ENCODE measurements at places on chromosomes 16 and 17.

DNA sequence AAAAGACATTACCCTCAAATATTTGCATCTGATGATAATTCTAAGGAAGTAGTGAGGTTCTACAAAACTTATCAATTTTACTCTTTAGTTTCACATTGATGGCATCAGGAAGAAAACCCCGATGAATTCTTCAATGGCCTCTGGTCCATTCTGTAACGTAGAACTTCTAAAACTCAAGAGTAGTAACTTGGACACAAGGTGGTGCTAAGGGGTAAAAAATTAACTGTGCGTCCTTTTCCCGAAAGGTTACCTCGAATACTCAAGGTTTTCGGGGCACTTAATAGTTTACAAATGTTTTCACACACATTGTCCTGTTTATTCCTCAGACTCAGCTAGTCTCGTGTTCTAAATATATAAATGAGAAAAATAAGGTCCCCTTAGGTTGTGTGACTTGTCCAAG lies 517.3 kb upstream of the ZFHX3 start:
- DNase-seq = no peak

GRCh38 chr16:84044118-84044488 lies 1.5 kb upstream of the SLC38A8 start:
- DNase-seq = peak; percentile 3

DNA sequence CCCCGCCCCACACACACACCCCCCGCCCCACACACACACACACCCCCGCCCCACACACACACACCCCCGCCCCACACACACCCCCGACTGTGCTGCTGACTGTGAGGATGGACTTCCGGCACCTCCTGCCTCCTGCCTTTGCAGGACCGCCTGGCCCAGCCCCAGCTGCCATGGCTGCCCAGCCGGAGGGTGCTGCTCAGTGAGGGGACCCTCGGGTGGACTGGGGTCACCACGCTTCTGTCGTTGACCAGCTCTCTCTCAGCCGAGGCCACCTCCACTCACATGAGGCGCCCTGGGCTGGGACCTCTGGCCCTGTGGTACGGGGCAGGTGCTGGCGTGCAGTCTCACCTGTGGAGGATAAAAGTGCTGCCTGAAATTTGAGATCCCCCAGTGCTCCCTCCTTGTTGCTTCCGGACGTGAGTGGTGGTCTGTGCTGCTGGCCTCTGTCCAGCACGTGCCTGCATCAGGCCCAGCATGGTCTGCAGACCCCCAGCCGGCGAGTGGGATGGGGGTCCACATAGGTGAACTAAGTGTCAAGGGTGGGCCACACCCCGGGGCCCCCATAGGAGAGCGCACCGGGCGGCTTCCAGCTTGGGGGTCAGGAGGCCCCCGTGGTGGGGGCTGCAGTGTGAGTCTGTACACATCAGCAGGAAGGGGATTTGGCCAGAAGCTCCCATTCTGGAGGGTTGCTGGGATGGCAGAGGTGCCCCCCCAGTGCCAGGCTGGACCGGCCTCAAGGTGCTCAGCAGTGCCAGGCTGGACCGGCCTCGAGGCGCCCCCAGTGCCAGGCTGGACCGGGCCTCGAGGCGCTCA lies 11.2 kb downstream of the METRNL start:
- DNase-seq = no peak

GRCh38 chr16:81502396-81503070 lies 57.9 kb downstream of the CMIP start:
- no peak for DNase-seq

- DNase-seq = no peak
Observed at GRCh38 chr17:74424657-74425056, 7.2 kb upstream of the GPRC5C start.

DNA sequence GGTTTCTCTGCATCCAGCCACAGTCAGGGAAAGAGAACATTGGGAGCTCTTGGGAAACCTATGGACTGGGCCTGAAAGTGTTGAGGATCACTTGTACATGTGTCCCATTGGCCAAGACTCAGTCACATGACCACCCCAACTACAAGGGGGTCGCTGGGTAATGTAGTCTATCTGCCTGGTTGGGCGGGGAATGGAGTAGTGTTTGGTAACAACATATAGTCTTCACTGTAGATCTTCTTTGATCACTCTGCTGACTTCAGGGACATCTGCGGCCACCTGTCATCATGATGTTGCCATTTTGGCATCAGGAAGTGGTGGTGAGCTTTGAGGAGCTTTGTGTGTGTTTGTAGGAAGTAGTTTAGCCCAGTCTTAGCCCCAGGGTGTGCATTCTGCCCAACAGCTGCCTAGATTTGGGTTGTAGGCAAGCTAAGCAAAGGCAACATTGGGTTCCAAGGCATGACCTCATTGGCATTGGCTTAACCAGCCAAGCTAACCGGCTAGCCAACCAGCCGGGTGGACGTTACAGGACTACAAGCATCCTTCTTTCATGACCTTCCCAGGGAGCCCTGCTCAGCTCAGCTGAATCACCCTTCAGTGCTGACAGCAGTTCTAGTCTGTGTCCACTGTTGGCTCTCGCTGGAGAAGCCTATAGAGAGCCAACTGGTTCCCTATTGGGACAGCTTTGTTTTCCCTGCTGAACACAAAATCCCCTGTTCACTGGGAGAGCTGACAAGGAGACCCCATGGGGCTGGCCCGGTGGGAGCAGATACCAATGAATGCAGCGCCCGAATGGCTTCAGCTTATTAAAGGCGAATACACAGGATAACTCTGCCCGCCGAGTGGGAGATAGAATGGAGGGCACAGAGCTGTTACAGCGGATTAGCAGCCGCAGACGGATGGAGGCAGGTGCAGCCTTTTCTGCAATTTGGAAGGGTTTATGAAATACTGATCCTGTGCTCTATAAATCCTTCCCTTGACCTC lies 178.6 kb downstream of the NTN1 start:
- no peak for DNase-seq

DNA sequence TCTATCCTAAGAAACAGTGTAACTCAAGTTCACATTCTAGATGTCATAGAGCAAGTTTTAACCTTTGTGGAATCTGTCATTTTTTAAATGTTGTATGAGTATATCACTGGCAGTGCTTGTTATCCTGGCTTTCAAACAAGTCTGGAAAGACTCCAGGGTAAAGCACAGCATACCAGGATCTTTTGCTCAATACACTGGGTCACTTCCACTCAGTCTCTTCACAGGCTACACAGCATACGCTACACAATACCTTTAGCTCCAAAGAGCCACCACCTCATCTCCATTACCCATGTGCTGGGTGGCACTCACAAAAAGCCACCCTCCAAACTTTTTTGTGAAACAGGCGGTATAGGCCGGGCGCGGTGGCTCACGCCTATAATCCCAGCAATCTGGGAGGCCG lies 69.5 kb downstream of the PARN start:
- DNase-seq = no peak
